ENCODE measurements at places on chromosomes 7 and 10. TPM values are rescaled to one million over a fixed set of nuclear protein-coding genes. Genes with fewer than 3 reads are reported as not detected.
A peak's percentile ranks its signal among the peaks of the same experiment; 100 is the strongest.

DNA sequence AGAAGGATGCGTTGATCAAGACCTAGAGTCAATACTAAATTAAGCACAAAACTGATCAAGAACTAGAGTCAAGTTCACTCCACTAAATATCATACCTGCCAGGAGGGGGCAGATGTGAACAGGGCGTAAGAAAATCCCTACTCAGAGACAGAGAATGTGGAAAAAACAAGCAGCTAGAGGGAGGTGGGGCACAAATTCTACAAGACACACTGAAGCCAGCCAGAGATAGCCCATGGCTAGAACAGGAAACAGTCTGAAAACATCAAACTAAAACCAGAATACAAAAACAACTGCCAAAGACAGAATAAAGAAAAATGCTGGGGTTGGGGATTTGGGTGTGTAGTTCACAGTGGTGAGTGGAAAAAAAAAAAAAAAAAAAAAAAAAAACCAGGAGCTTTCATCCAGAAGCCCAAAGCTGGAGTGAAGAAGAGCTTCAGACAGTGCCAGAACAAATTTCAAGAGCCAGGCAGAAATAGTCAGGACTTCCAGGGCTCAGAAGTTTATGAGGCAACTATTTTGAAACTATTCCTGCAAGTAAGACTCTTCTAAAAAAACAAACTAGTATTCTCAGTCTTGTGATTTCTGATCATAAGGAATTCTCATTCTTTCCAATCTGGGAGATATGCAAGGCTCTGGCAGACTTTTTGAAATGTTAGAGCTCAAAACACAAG lies 118.3 kb downstream of the CCDC71L start:
- peak; percentile 65 for DNase-seq

DNA sequence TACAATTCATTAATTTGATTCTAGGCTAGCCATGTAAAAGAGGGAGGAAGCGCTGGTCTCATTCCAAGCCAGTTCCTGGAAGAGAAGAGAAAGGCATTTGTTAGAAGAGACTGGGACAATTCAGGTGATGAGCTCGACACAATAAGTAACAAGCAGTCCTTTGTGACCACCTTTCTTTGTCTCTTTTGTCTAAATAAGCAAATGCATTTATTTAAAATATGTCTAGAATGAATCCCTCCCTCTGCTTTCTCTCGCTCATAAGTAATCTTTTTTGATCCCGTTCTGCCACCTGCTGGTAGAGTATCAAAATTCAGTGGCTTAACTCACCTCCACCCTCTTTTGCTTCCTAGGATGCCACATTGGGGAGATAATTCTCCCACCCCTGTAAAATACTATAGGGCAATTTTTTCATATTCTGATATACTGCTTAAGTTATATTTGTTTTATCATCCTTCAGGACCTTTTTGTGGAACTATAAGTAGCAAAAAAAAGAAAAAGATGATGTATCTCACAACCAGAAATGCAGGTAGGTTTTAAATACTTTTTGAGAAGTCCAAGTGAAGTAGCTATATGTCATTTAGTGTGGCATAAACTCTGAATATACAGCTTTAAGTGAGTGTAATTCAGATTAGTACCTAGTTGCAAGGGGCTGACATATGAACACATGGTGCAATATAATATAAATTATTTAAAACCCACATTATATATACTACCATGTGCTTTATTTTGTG lies 91.5 kb downstream of the GSDME start:
- no peak for DNase-seq

DNA sequence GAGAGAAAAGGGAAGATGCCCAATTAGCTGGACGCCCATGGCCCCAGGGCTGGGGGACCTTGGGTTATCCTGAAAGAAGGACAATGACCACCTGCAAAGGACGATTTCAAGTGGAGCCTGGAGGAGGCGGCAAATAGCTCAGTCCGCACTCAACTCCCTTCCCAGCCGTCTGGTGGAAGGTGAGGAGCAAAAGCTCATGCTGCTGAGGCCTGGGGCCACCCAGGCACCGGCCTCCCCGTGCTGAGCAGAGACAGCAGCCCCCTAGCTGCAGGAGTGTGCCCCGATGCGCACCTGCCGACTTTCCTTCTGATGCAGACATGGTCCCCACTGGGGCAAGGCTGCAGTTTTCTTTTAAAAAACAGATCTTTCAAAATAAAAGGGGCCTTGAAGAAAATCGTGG lies 7.9 kb downstream of the FAM20C start:
- no peak for DNase-seq

- DNase-seq: no peak
Measured at GRCh38 chr7:3588341-3588740, 287.3 kb downstream of the SDK1 start.

DNA sequence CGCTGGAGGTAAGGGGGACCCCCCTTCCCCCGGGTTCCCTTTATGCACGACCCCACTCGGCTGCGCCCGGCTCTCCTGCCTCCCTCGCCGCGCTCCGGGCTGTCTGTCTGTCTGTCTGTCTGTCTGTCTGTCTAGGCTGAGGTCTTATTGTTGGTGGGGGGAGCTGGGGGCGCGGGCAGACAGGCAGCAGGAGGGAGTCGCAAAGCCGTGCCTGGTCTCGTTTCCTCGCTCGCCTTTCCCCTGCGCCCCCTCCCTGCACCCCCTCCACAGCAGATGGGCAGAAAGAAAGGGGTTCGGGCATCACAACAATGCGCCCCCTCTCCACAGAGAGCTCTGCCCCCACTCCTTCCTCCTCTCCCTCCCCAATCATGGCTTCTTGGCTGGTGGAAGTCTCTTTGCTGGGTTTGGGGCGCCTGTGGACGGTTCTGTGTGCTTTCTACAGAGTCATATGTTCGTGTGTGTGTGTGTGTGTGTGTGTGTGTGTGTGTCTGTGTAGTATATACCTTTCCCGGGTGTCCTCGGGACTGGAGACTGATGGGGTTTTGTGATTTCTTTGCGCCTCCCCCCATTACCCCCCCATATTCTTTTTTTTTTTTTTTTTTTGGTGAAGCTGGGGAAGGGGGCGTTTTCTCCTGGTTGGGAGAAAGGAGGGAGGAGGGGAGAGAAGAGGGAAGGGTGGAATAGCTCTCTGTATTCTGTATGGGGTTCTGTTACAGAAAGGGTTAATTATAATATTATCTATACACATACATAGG lies 1.9 kb downstream of the AUTS2 start:
- DNase-seq: no peak

- DNase-seq: no peak
Measured at GRCh38 chr7:8211725-8212096, 50.3 kb downstream of the ICA1 start.

- DNase-seq: no peak
Measured at GRCh38 chr7:28766359-28766758, 191.8 kb downstream of the TRIL start.

- DNase-seq: no peak
Measured at GRCh38 chr10:75243426-75243825, 7.7 kb upstream of the COMTD1 start.

DNA sequence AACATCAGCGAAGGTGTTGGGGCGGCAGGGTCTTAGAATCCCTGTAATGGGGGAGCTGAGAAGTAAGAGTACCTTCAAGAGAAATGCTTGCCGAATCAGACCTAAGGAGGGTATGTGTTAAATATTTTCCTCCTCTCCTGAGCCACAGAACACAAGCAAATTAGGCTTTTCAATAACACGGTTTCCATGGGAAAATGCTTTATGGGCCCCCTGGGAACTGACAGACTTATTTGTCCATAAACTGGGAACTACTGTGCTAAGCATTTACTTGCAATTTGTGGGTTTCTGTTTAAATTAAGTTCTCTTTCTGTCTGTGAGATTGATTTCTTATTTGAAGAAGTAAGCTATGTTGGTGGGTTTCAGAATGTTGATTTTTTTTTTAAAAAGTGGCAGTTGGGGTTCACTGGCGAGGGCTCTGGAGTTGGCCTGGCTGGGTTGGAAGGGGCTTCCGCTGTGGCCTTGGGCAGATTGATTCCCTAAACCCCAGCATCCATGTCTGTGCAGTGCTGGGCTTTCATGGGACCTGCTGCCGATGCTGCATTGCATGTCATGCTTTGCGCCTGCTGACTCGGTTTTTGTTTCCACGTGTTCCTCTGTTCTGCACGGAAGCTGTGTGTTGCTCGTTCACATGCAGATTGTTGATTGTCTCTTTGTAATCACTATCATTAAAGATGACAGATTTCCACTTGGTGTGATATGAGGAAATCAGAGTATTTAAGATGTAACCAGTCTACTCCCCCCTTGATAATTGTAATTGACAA lies 7.2 kb downstream of the RBM17 start:
- no peak for DNase-seq

FBXW4 gene
- total RNA-seq: 92.0 TPM

RBP4 gene
- total RNA-seq: 165 TPM

SNCG gene
- total RNA-seq: 51.0 TPM

MOGAT3 gene
- not detected for total RNA-seq

UTF1 gene
- not detected for total RNA-seq
